KBM-7 (cell line): ENCODE measurements at places on chromosomes 3 and 15.

GRCh38 chr3:81718311-81718710, 43.1 kb downstream of the GBE1 start:
- DNase-seq, result no peak

- no peak for DNase-seq
These were observed 7.2 kb upstream of the DGKG start for GRCh38 chr3:186369217-186369616.

GRCh38 chr15:27642981-27643380, 456.1 kb downstream of the OCA2 start:
- no peak for DNase-seq

GRCh38 chr15:25600751-25601150, 161.9 kb upstream of the UBE3A start:
- DNase-seq, result no peak

DNA sequence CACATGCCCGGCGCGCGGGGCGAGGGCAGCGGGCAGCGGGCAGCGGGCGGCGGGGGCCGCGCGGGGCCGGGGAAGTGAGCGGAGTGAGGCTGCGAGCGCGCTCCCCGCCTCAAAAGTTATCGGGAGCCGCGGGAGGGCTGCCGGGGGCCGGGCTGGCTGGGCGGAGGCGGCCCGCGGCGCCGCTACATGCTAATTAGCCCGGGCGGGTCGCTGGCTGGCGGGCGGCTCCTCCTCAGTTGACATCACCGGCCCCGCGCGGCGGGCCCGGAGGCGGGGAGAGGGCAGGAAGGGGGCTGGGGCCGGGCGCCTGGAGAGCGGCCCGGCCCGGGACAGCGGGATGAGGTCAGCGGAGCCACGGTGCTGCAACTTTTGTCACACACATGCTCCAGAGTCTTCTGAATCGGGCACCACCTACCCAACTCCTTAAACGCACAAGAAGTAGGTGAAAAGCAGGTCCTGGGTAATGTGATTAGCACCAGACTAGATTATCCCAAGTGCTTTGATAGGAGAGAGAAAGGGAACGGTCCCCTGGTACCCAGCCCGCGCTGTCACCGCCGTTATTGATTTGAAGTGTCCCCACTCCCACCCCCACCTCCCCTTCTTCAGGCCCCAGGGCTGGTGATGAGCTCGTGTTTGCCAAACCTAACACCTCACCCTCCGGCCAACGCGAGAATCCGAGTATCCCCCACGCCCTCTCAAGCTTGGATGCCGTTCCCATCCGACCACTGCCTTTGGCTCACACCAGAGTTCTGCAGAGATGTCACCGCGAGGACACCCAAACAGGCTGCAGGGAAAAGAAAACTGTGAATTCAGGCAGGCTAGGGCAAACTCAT, at the start of gene HEG1:
TSS of gene HEG1 (minus strand) at position 85 of the 833 bp plus-strand sequence. CDS start 107 bp downstream, outside the sequence.
- peak; percentile 62 for DNase-seq
